ENCODE measurements at places on chromosomes 1 and 21.

- DNase-seq = peak; percentile 84
These were observed at the start of gene RUNX1 for GRCh38 chr21:35048706-35049617. TSS of gene RUNX1 (minus strand) at chr21:35049302.

DNA sequence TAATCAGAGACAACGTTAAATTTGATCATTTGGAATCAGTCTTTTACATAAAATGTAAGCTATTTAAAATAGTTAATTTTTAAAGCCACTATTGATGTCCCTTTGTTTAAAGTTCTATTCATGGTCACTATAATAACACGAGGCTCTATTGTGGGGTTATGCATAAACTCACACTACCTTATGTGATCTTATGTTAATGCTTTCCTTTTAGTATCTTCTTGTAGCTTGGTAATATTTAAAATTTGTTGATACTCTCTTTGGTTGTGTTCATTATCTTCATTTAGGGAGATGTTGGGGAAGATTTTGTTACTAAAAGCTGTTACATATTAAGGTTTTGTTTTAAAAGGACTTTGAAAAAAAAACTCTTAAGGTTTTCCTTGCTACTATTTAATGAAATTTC, 1.2 kb downstream of the B3GALT2 start:
- DNase-seq = no peak

GRCh38 chr21:17402937-17403336, 109.9 kb upstream of the CXADR start:
- DNase-seq = no peak

- no peak for DNase-seq
These were observed 126.9 kb upstream of the PLPPR5 start for GRCh38 chr1:99131546-99131945.

DNA sequence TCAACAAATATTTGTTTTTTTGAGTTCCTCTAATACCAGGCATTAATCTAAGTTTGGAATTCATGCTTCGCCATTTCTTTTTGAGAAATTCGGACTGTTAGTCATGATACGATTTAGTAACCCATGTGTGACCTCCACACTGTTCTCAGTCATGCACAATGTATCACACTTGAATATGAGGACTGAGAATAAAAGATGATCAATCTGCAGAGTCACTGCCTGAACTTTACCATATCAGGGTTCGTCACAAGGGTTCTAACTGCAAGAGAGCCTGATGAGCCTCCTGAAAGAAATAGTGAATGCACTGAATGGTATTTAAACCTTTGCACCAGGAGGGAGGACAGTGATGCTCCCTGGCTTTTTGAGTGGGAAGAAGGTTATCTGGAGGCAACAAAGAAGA, 10.9 kb upstream of the FASLG start:
- no peak for DNase-seq

- DNase-seq = no peak
These were observed 35.8 kb downstream of the PAX7 start for GRCh38 chr1:18666317-18666920.

- DNase-seq = no peak
These were observed 31.7 kb upstream of the KHDRBS1 start for GRCh38 chr1:31981972-31982371.

DNA sequence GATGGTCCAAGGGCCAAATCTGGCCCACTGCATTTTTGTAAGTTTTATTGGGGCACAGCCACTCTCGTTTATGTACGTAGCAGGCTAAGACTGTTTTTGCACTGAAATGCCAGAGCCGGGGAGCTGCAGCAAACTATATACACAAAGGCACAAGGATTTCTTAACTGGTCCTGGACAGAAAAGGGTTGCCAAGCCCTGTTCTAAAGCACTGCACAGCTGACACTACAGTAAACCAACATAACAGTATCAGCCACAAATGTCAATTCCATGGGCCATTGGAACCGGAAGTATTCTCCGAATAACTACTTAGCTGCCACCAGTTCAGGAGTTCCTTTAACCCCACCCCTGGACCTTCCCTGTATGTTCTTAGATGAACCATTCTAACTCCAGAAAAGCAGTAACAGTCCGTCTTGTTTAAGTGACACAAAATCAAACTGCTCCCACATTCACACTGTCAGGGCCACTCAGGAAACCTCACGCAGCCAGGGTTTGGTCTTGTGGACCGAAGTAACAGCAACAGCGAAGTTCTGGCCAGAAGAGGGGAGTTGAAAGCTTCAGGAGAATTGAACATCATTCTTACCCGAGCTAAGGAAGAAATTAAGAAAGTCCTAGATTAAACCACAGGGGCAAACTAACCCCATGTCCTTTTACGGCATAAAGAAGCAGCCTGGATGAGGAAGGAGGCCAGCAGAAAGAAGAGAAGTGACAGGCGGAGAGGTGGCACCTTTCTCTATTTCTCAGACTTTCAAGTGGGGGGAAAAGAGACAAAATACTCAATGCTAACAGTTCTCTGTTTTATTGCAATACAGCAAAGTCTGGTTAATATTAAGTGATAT, 49.2 kb downstream of the COQ8A start:
- no peak for DNase-seq

- no peak for DNase-seq
These were observed 27.0 kb upstream of the SARS1 start for GRCh38 chr1:109186733-109187086.

Data from GM06990 (cell line).